ENCODE measurements at places on chromosomes 2 and 18.
A peak's percentile ranks its signal among the peaks of the same experiment; 100 is the strongest.

DNA sequence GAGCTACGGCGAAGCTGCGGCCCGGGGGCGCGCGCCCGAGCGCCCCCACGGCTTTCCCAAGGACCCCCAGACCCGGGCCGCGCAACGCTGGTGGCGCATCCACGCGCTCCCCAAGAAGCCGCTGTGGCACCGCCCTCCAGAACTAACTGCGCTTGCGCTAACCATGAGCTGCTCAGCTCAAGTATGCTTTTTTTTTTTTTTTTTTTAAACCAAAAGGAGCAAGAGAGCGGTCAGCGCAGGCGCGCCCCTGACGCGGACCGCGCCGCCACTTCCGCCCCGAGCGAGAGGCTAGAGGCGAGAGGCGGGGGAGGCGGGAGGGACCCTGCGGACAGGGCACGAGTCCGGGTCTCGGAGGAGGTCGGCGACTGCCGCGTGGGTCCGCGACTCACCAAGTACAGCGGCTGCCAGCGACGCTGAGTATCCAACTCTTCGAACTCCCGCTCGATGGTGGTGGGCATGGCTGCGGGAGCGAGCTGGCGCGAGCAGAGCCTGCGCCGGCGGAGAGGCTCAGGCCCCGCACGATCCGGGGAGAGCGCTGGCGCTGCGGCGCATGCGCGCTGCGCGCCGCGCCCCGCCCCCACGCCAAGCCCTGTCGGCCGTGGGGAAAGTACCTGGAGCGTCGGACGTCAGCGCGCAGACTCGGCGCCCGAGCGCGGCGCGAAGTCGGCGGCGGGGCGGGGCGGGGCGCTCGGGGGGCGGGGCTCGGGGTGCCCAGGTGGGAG lies at the start of gene PTPN2:
Gene PTPN2, minus strand, starts transcription at position 554 of the 722 bp plus-strand sequence. Its CDS starts 96 bp downstream, at position 458.
- DNase-seq: peak; percentile 71

DNA sequence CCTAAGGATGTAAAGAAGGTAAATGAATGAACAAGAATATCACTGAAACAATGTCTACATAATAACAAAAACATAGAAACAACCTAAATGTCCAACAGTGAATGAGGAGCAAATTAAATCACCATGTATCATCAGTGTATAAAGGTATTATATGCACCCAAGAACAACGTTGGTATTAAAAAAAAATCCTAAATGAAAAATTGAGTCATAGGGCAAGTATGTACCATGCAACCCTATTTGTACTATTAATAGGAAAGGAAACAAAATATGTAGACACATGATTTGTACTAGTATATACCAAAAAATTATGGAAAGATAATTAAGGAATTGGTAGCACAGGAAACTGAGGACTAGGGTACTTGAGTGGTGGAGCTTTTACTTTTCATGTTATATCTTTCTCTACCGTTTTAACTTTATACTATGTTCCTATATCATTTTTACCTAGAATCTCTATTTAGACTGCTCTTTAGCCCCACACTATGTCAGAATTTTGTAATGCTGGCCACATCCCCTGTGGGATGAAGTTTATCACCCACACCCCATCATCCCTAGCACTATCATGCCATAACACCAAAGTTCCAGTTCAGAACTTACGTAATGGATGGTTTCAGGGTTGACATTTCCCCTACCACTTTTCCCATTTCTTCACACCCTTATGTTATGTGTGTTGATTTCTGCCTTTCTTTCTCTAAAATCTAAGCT lies 25.6 kb downstream of the IKZF2 start:
- no peak for DNase-seq

GRCh38 chr18:42094875-42095274 lies 139.8 kb downstream of the PIK3C3 start:
- no peak for DNase-seq

DNA sequence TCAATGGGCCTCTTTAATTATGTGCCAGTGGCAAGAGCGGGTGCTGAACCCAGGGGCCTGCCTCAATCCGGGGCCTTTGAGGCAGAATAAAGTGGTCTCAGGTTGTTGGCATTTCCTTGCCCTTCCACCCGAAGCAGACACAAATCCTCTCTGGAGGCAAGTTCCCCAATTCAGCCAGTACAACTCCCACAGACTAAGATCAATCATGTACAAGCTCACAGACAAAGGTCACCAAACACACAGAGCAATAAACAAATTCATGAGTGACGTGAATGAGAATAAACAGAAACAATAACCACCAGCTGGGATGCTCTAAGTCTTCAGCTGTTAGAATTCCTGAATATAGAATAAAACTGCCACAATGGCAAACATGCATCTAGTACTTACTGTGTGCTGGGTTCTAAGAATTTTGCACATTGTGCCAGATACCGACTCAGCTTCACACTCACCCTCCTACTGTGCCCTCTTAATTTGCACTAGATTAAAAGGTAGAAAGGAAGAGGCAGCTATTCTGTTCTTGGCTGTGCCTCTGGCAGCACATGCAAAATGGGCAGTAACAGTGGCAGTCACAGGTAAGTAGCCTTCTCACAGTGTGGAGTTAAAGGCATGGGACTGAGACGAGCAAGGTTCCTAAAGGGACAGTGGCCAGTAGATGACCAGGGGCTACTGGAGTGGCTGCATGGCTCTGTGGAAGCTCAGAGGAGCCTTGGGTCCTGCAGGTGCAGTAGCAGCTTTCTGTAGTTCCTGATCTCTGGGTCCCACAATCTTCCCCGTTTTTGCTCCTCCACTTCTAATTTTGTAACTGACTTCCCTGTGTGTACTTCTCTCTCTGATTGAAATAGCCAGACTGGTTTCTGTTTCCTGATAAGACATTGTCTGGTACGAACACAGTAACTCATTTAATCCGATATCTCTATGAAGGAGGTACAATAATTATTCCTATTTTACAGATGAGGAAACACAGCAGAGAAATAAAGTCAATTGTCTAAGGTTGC lies 34.6 kb upstream of the IL1B start:
- no peak for DNase-seq

GRCh38 chr2:157291018-157291417 lies 33.5 kb downstream of the GALNT5 start:
- DNase-seq: no peak

GRCh38 chr18:50268022-50268747 lies 1.9 kb upstream of the CFAP53 start:
- DNase-seq: no peak

- no peak for DNase-seq
Observed at GRCh38 chr2:229996320-229996719, 72.4 kb downstream of the SLC16A14 start.

DNA sequence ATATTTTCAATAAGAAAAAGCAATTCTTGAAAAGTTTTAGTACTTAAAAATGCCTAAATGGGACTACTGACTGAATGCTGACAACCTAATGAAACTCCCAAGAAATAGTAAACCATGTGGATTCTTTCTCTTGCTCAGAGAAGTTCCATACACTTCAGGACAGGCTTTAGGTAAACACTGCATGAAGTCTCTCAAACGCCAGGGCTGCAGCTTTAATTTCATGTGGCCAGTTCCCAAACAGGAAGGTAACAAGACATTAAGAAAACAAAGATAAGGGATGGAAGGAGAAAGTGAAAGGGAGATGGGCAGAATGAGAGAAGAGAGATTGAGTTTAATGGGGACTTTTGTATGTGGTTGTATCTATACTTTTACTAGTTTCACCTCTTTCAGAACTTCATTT lies 734.7 kb upstream of the PKDCC start:
- no peak for DNase-seq

DNA sequence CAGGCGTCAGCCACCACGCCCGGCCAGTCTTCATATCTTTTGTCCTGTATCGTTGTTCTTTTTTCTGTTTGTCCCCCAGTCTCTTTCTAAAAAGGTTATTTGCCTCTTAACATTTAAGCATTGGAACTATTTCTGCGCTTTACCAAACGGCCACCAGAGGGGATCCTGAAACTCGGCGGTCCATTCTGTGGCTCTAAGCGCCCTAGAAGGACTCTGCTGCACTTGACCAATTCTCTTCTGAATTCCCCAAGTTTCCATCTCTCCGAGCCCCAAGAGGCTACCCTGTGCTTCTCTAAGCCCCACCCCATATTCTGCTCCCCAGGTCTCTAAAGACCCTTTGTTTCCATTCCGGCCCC lies 33.1 kb upstream of the REG3G start:
- DNase-seq: no peak

DNA sequence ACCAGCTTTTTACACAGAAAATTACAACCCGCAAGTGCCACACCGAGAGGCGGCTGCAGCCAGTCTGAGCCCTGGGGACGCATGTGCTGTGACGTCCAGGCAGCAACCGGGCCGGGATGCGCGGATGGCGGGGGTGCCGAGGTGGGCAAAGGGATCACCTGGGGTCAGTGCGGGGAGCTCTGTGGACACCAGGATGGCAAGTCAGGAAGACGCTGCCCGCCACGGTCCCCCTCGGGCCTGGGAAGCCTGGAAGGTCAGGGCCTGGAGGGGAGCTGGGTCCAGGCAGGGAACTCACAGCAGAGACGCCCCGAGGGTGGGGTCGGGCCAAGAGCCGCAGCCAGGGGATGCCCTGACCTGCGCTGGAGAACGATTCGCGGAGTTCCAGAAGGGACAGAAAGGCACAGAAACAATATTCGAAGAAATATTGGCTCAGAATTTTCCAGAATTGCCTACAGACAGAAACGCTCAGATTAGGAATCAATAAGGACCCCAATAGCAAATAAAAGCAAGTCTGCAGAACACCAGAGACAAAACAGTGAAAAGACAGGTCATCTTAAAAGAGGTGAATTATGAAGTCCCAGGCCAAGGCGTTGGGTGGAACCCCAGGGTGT lies 11.7 kb upstream of the KIF1A start:
- DNase-seq: no peak

GRCh38 chr2:150274108-150274507 lies 213.4 kb downstream of the RND3 start:
- no peak for DNase-seq

- DNase-seq: no peak
Observed at GRCh38 chr2:132270255-132270654, 108.5 kb upstream of the ANKRD30BL start.

GRCh38 chr2:102070058-102070642 lies 72.4 kb upstream of the IL1R1 start:
- DNase-seq: no peak

GRCh38 chr2:3493615-3494007 lies 25.7 kb downstream of the ADI1 start:
- DNase-seq: no peak

DNA sequence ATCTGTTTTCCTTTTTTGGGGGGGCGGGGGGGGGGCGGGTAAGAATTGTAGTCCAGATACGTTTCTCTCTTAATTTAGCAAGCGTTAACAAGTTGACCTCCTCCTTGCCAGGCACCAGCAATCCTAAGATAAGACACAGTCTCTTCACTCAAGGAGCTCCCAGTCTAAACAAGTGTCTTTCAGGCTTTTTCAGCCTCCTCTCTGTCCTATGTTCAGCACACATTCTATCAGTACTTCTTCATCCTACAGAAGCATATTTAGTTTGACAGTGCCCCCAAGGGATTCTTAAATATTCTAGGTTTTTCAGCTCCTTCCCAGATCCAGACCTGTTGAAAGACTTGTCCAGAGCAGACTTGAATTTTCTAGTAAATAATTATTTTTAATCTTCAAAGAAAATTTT lies 2.7 kb downstream of the PPP1CB start:
- DNase-seq: no peak
